GM12891 (cell line): ENCODE measurements at places on chromosomes 13 and 19.

DNA sequence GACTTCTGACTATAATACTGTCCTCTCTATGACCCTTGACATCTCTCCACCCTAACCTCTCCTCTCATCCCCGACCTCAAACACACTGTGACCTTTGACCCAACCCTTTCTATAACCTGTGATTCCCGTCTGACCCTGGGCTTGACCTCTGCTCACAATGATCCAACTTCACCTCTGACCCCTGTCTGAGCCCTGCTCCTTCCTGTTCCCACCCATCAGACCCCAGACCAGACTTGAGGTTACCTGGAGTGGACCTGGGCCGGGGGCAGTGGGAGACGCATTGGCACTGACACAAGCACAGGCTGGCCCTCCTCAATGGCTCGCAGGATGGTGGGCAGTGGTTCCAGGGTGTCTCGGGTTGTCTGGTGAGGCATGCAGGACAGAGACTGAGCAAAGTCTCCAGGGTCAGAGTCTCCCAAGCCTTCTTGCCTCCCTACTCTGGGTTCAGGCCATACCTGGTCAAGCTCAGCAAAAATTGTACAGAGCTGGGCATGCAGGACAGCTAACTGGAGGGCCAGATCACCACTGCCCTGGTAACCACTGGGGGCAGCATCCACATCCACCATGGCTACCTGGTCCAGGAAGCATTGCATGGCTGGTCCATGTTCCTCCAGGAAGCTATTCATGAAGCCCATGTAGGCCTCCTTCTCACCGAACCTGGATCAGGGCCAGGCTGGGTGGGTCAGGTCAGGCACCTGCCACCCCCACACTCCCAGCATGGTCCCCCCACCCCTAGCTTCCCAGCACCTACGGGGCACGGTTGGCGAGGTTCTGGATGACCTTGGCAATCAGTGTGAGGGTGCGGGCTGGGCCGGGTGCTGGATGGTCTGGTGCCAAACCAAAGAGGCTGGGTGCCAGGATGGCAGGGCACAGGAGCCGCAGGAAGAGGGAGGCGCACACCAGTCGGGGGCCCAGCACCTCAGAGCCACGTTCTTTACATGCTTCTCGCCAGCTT, 4.4 kb upstream of the WIZ start:
- DNase-seq = no peak

- DNase-seq = no peak
These were observed 141.3 kb downstream of the SLITRK6 start for GRCh38 chr13:85657942-85658341.

DNA sequence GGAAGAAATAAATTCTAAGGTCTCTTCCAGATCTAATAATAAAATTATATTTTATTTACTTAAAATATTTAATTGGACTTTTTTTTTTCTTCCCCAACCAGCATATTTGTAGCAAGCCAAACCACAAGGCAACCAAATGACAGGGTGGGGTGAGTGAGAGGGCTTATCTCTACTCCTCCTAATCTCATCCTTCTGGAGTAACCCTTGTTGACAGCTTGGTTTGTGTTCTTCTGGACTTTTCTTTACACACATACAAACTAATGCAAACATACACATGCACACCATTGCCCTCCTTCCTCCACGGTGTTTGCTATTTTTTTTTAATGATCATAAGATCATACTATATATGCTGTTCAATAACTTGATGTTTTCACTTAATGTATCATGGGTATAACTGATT, 383.1 kb downstream of the DLEU7 start:
- no peak for DNase-seq

- DNase-seq = no peak
These were observed 87.6 kb upstream of the ZNF91 start for GRCh38 chr19:23482829-23483228.

- DNase-seq = no peak
These were observed 36.0 kb upstream of the UBL3 start for GRCh38 chr13:29886446-29886845.

- DNase-seq = no peak
These were observed at the start of gene SIAH3 for GRCh38 chr13:45851171-45851921. Gene SIAH3 (minus strand): TSS chr13:45851753. CDS start chr13:45851629, 124 bp downstream.

DNA sequence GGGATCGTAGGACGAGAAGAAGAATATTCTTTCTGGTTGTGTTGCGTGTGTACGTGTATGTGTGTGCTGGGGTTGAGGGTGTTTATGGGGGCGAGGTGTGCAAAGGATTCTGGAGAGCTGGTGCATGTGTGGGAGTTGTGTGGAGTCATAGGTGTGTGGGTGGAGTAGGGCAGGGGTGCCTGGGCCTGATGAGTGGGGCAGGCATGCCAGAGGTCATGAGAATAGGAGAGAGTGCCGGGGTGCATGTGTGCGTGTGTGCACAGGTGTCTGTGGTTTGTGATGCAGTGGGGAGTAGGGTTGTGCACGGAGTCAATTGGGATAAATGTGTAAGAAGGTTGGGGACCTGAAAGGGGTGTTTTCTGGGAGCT, 649 bp downstream of the TMEM91 start:
- DNase-seq = no peak

GRCh38 chr19:7004313-7004931, 16.8 kb downstream of the MBD3L2B start:
- no peak for DNase-seq

GRCh38 chr19:18096258-18096657, 1.3 kb upstream of the MAST3 start:
- no peak for DNase-seq

DNA sequence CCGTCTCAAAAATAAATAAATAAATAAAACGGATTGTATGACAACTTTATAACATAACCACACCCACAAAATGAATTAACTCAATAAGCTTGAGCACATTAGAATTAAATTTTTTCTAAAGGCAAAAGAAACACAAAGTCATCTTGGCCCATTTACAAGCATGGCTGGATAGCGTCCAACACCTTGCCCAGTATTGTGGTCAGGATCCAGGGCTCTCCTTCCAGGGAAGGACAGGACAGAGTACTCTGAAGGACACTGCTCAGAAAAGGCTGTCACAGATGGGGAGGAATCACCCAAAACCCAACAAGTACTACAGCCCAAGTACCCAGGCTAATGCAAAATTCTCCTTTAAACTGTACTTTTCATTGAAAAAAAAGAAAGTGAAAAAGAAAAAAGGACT, 27.1 kb downstream of the SUGP2 start:
- no peak for DNase-seq

- no peak for DNase-seq
These were observed 541.0 kb upstream of the PCDH9 start for GRCh38 chr13:67771106-67771505.

DNA sequence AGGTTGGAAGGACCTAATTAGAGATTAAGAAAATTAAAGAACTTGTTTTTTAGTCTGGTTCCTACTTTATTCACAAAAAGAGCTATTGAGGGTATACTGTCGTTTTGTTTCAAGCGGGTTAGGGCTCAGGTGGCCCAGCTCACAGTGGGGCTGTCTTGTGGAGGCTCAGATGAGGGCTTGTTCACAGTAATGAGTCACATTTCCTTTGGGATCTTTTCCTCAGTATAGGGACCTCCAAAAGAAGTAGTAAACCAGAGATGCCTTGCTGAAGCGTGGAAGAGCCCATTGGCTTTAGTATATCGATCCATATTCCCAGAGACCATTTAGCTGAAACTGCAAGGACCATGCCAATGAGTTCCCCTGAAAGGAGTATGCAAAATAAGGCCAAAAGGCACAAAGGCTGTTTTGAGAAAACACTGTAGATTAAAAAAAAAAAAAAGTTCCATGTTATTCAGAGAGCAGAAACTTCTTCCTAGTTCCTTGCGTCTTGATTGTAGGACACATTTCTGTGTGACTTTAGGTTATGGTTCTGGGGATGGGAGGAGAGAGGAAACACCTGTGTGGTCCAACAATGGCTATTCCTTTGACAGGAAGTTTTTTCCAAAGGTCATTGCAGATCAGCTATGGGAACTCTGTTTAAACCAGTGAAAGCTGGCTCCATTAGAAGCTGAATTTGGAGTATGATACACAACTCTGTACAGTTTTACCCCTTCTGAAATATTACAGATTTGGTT, 32.8 kb upstream of the GPI start:
- DNase-seq = no peak

- DNase-seq = no peak
These were observed 101.9 kb downstream of the KLF12 start for GRCh38 chr13:74032325-74032724.
